GM03348 (cell line): ENCODE measurements at places on chromosomes 12 and 14.
A peak's percentile ranks its signal among the peaks of the same experiment; 100 is the strongest.

DNA sequence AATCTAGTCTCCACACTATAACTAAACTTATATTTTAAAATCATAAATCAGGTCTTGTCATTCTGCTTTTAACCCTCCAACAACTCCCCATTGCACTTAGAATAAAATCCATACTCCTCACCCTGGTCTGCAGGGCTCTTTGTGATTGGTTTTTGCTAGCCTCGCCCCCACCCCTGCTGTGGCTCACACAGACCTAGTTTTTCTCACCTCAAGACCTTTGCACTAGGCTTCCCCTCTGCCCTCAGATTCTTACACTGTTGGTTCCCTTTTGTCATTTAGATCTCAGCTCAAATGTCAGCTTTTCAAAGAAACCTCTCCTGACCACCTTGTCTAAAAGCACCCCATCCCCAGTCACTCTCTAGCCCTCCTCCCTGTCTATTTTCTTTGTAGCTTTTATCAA, 10.7 kb upstream of the LHX5 start:
- no peak for DNase-seq

GRCh38 chr14:22641846-22642245, 2.3 kb downstream of the OR6J1 start:
- no peak for DNase-seq

- peak; percentile 24 for DNase-seq
Observed at GRCh38 chr12:27747111-27747820, 32.8 kb upstream of the KLHL42 start.

- no peak for DNase-seq
Observed at GRCh38 chr14:88804035-88804434, 11.3 kb upstream of the EML5 start.

GRCh38 chr12:93163260-93164036, 214.3 kb upstream of the NUDT4 start:
- DNase-seq: peak; percentile 80
